ENCODE measurements at places on chromosomes 16 and 17. TPM values are rescaled to one million over a fixed set of nuclear protein-coding genes. Genes with fewer than 3 reads are reported as not detected.

The DOC2A gene
- total RNA-seq = 9.7 TPM

The GP1BA gene
- not detected for total RNA-seq

The ABCA8 gene
- total RNA-seq = 4.7 TPM

The HS3ST6 gene
- 1.3 TPM for total RNA-seq

The GJD3 gene
- 0.43 TPM for total RNA-seq

The TAT gene
- total RNA-seq = 0.14 TPM

The DNAI2 gene
- 0.87 TPM for total RNA-seq

- no peaks in the 10 kb centered on the region for H3K27me3 ChIP-seq
- H3K4me3 ChIP-seq = no peak overlapping the region
- no peak for DNase-seq
- H3K36me3 ChIP-seq = peaks cover 11% of the 10 kb centered on the region
Measured at GRCh38 chr17:69437475-69437874, 23.0 kb downstream of the MAP2K6 start.

DNA sequence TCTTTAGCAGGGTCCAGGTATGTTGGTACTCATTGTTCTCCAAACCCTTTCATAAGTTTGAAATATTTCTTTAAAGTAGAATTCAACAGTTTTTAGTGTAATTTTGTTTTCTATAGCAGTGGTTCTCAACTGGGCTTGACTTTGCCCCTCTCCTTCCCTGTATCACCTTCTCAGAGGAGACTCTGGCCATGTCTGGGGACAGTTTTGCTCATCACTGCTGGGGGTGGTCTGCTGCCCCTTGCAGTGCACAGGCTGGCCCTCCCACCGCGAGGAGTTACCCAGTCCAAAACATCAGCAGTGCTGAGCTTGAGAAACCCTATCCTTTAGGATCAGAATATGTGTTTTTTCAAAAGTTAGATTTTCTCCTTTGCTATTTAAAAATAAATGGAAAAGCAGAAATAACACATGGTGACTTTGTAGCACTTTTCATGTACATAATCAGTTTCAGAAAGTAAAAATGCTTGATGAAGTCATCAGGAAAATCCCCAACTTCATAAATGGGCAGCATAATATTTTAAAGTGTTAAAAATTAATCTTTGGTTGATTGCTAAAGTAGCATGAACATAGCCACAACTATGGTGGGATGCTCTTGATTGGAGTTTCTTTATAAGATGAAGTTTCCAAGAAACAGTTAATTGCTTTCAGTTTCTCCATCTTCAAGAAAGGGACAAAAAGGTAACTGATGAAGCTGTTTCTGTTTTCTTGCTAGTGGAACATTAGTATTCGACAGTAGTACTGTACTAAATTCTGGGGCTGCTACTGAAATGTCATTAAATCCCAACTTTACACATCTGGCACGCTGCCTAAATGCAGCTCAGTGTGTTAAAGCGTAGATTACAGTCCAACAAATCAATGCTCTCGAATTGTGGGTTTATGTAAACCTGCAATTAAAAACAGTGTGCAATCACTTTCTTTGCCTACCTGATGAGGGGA lies 70.3 kb downstream of the NETO2 start:
- H3K4me1 ChIP-seq = no peaks in the 10 kb centered on the region
- H3K4me3 ChIP-seq = no peak overlapping the region
- H3K36me3 ChIP-seq = no peaks in the 10 kb centered on the region

GRCh38 chr17:36657390-36657762 lies 56.0 kb downstream of the MRM1 start:
- no peak for DNase-seq
- peaks cover 29% of the 10 kb centered on the region for H3K4me1 ChIP-seq
- H3K27me3 ChIP-seq = peaks cover 62% of the 10 kb centered on the region
- H3K4me3 ChIP-seq = peak overlapping the region; percentile 80
- H3K27ac ChIP-seq = peak overlapping the region; percentile 51
- no peaks in the 10 kb centered on the region for H3K36me3 ChIP-seq

DNA sequence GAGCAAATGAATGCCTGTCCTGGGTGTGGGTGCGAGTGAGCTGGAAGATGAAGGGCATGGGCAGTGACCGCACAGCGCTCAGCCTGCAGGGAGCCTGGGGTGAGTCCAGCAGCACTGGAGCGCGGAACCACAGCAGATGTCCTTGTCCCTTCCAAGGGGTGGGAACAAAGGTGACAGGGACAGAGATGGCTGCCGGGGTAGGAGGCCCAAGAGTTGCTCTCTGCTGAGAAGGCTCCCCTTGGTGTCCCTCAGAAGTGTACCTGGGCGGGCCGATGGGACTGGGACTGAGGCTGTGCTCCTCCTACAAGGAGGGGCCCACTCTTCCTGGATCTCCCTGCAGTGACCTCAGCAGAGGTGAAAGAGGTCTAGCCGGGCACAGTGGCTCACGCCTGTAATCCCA lies 7.6 kb upstream of the PGAP6 start:
- DNase-seq = no peak
- no peaks in the 10 kb centered on the region for H3K36me3 ChIP-seq
- H3K4me1 ChIP-seq = peaks cover 26% of the 10 kb centered on the region
- no peak overlapping the region for H3K4me3 ChIP-seq

GRCh38 chr16:50742576-50743200 lies 802 bp downstream of the CYLD start:
- H3K4me3 ChIP-seq = peak overlapping the region; percentile 91
- H3K36me3 ChIP-seq = no peaks in the 10 kb centered on the region
- H3K27ac ChIP-seq = peak overlapping the region; percentile 67
- DNase-seq = no peak
- peaks cover 8% of the 10 kb centered on the region for H3K27me3 ChIP-seq

DNA sequence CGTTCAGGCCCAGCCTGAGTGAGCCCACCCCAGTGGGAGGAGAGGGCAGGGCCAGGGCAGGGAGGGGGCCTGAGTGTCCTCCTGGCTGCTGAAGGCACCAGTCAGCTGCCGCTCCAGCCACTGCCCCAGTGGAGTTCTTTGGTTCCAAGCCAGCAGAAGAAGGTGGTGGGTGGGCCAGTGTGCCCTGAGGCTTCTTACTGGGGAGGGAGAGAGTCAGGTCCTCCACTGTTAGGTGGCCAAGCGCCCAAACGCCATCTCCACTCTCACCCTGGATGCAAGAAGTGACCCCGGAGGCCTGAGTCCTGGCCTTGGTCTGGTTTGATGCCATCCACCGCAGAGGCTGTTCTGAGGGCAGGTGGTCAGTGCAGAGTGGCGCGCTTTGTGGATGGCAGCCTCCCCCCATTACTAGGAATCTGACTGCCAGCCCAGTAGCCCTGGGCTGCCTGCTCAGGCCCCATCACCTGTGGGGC lies 2.2 kb downstream of the RNF213 start:
- H3K36me3 ChIP-seq = peaks cover 4% of the 10 kb centered on the region
- no peak overlapping the region for H3K4me3 ChIP-seq
- no peak overlapping the region for H3K27ac ChIP-seq
- H3K27me3 ChIP-seq = no peaks in the 10 kb centered on the region
- DNase-seq = no peak
- H3K4me1 ChIP-seq = peaks cover 11% of the 10 kb centered on the region

DNA sequence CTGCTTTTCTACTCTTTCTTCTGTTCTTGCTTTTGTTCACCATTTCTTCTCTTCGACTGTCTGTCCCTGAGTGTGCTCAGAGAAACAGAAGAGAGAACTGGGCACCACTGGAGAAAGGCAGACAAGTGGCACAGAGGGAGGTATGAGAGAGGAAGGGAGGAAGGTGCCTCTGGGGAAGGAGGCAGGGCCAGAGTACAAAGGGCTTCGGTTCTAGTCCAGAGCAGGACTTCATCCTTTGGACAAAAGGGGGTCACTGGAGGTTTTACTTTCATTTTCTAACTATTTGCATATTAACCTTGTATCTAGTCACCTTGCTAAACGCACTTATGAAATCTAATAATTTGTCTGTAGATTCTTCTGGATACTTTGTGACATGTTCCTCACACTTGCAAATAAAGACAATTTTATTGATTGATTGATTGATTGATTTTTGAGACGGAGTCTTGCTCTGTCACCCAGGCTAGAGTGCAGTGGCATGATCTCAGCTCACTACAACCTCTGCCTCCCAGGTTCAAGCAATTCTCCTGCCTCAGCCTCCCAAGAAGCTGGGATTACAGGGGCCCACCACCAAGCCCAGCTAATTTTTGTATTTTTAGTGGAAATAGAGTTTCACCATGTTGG lies 13.5 kb downstream of the ITGB4 start:
- no peaks in the 10 kb centered on the region for H3K36me3 ChIP-seq
- no peak overlapping the region for H3K4me3 ChIP-seq
- peaks cover 3% of the 10 kb centered on the region for H3K27me3 ChIP-seq
- no peak for DNase-seq
- H3K4me1 ChIP-seq = no peaks in the 10 kb centered on the region
- H3K27ac ChIP-seq = no peak overlapping the region

GRCh38 chr17:29238133-29238850 lies 8.4 kb upstream of the CRYBA1 start:
- H3K4me1 ChIP-seq = peaks cover 9% of the 10 kb centered on the region
- H3K27ac ChIP-seq = no peak overlapping the region
- no peaks in the 10 kb centered on the region for H3K27me3 ChIP-seq

GRCh38 chr17:62172492-62173291 lies 107.6 kb upstream of the MED13 start:
- no peak overlapping the region for H3K4me3 ChIP-seq
- H3K27ac ChIP-seq = no peak overlapping the region
- no peaks in the 10 kb centered on the region for H3K27me3 ChIP-seq
- H3K4me1 ChIP-seq = no peaks in the 10 kb centered on the region
- DNase-seq = no peak
- no peaks in the 10 kb centered on the region for H3K36me3 ChIP-seq
